Immature natural killer cell (primary cell): ENCODE measurements at places on chromosomes 12 and 14. TPM values are rescaled to one million over a fixed set of nuclear protein-coding genes. Genes with fewer than 3 reads are reported as not detected.

Gene GLT1D1
- not detected for polyA plus RNA-seq

Gene PLEKHH1
- polyA plus RNA-seq = 0.22 TPM

- DNase-seq = no peak
Observed at GRCh38 chr12:67069451-67070306, 199.5 kb upstream of the CAND1 start.

- no peak for DNase-seq
Observed at GRCh38 chr14:32985866-32986265, 47.2 kb downstream of the NPAS3 start.

Gene MYF5
- polyA plus RNA-seq = not detected
